Activated naive CD8-positive, alpha-beta T cell treated with anti-CD3 and anti-CD28 coated beads, Interleukin-2, amount 10 ng/mL, durations not matched to agents 7 days and 5 days (primary cell): ENCODE measurements at places on chromosomes 13 and 19. TPM values are rescaled to one million over a fixed set of nuclear protein-coding genes. Genes with fewer than 3 reads are reported as not detected.

CLEC4M gene
- not detected for total RNA-seq

ATXN8OS gene
- not detected for total RNA-seq

TNNT1 gene
- total RNA-seq = not detected

TMEM255B gene
- total RNA-seq = 1.4 TPM

ZNF724 gene
- 13.8 TPM for total RNA-seq

DNA sequence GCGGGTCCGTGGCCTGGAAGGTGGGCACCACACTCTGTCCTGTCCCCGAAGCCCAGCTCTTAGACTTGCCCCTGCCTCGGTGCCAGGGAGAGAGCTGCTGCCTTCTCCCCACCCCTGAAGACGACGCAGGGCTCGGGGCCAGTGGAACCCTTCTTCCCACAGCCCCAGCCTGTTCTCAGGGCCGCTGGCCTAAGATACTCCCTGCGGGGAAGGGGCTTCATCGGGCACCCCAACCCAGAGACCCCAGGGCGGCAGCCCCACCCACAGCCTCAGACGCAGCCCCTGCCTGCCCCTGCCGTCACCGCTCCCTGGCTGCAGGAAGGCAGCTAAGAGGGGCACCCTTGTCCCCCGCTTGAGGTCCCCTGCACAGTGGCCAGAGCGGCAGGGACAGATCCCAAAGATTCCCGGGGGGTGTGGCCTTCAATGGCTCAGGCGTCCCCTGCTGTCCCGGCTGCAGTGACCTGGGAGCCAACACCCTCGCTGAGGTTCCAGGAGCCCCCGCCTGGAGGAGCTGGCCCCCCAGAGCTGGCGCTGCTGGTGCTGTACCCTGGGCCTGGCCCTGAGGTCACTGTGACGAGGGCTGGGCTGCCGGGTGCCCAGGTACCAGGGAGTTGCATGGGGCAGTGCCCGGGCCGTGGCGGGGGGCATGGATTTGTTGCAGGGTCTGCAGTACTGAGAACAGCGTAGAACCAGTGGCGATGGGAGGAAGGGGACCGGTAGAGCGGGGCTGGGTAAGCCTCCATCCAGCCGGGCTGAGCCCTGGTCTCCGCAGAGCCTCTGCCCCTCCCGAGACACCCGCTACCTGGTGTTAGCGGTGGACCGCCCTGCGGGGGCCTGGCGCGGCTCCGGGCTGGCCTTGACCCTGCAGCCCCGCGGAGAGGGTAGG is 1.0 kb downstream of the AMH start:
- DNase-seq = no peak

- DNase-seq = peak; percentile 73
Measured at GRCh38 chr19:10514211-10515145, 2.8 kb downstream of the S1PR5 start.

GRCh38 chr13:41224113-41225110 is 30.0 kb upstream of the KBTBD7 start:
- no peak for DNase-seq

- no peak for DNase-seq
Measured at GRCh38 chr13:30735872-30736175, 481 bp downstream of the ALOX5AP start.

DNA sequence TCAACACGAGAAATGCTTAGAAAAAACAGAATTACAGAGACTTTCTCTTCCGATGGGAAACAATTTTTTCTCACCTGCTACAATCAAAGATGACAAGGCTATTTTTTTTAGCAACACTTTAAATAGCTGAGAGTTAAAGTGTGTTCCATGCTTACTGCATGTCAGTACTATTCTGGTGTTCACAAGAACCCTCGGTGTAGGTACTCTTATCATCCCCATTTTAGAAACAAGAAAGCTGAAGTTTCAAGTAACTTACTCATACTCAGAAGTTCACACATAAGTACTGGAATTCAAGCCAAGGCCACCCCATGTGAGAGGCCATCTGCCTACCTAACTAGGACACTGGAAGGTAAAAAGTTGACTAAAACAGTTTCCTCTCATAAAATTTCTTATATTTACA is 9.0 kb upstream of the TNFRSF19 start:
- no peak for DNase-seq

- DNase-seq = no peak
Measured at GRCh38 chr13:30031488-30031887, 181.1 kb upstream of the UBL3 start.

GRCh38 chr13:67466569-67466968 is 236.4 kb upstream of the PCDH9 start:
- DNase-seq = no peak

DNA sequence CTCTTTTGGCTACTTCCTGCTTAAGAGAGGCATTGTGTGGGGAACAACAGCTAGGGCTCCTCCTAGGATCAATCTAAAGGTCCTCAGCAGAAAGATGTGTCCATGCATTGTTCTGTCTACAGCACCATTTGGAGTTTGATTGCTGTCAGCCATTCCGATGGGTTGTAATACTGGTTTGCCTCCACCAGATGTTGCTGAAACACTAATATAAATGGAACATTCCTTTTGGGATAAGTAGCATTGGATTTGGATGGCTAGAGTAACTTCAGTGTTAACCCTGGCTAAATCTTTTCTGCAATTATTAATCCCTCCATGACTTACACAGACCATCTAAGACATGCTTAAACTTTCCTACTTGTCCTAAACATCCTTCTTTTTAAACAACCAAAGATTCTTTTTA is 104.2 kb downstream of the TDRD3 start:
- DNase-seq = no peak
